Right atrium auricular region (tissue), 2 donors: ENCODE measurements at places on chromosomes 6 and 20.

GRCh38 chr6:84417260-84417659 is 189.8 kb upstream of the CEP162 start:
- DNase-seq = no peak

- DNase-seq = no peak
These were observed 108.5 kb downstream of the MAN1A1 start for GRCh38 chr6:119241111-119241465.

DNA sequence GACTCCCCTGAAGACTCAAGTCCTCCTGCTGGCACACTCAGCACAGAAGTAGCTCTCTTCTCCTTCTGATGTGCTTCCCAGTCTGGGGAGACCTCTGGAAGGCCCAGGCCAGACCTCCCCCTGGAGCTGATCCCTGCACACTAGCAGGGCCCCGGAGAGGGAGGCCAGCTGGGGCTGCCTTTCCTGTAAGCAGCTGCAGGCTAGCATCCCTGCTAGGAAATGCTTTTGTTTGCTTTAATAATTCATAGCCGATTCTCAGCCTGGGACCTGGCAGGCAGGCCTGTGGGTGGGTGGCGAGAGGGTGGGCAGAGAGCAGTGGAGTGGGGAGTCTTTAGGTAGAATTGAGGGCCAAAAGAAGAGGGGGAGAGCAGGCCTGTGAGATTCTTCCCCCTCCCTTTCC is 5.2 kb downstream of the EBF4 start:
- DNase-seq = no peak

- no peak for DNase-seq
These were observed 19.3 kb downstream of the ECT2L start for GRCh38 chr6:138815221-138815620.

DNA sequence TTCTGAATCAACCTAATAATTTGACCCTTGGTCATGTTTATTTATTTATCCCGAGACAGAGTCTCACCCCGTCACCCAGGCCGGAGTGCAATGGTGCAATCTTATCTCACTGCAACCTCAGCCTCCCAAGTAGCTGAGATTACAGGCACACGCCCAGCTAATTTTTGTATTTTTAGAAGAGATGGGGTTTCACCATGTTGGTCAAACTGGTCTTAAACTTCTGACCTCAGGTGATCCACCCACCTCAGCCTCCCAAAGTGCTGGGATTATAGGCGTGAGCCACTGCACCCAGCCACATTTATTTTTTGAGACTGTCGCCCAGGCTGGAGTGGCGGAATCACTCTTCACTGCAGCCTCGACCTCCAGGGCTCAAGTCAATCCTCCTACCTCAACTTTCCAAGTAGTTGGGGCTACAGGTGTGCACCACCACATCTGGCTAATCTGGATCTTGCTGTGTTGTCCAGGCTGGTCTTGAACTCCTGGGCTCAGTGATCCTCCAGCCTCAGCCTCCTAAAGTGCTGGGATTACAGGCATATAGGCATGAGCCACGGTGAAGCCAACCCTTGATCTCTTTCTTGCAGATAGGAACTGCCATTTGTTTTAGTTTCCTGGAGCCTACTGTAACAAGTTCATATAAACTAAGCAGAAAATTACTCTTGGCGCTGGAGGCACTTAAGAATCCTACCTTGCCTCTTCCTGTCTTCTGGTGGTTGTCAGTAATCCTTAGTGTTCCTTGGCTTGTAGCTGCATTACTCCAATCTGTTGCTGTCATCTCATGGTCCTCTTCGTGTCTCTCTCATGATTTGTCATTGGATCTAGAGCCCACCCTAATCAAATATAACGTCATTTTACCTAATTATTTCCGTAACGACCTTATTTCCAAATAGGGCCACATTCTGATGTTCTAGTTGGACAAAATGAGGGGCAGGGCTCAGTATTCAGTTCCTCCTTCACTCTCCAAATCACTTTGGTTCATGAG is 2.3 kb downstream of the RPS18 start:
- no peak for DNase-seq

DNA sequence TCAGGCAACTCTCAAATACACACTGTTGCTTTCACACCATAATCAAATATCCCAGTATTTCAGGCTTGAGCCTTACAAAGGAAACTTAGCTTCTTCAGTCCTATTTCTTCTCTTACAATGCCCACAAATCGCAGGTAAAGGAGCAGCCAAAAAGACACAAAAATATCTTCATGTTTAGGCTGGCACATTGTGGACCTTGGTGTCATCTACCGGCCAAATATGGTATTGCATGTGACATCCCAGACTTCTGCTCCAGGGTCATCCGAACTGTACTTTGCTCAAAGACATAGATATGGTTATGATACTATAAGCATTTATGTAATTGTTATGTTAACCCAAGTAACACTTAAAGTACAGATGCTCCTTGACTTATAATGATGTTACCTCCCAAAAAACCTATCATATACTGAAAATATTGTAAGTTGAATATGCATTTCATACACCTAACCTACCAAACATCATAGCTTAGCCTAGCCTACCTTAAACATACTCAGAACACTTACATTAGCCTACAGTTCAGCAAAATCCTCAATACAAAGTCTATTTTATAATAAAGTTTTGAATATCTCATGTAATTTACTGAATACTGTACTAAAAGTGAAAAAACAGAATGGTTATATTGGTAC is 4.6 kb downstream of the OR2H2 start:
- peak; percentile 64 for DNase-seq

DNA sequence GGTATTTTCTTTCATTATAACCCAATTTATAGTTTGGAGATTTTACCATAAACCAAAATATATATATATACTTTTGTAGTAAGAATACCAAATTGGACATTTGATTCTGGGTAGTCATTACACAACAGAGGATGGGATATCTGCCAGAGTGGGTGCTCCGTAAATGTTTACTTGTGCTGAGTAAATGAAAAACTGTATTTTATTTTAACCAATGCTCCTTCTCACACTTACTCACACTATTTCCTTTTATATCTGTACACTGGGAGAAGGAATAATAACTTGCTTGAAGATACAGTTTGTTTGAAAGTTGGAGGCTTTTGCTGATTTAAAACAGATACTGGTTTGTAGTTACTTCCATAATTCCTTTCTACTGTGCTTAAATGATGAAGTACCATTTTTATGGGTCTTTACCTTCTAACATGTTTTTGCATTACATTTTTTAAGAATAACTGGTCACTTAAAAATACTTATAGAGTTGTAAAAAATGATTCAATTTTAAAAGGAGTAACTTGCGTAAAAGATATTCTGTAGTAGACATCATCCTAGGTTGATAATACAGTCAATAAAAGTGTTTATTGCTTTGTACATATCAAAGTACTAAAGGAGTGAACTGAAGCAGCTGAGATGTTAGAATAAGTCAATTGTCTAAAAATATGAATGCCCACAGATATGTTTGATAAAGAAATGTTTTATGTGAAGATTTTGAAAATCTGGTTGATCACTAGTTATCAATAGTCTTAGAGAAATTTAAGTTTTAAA is 411.7 kb downstream of the UTRN start:
- no peak for DNase-seq

GRCh38 chr6:18997375-18997826 is 610.3 kb downstream of the RNF144B start:
- DNase-seq = no peak

DNA sequence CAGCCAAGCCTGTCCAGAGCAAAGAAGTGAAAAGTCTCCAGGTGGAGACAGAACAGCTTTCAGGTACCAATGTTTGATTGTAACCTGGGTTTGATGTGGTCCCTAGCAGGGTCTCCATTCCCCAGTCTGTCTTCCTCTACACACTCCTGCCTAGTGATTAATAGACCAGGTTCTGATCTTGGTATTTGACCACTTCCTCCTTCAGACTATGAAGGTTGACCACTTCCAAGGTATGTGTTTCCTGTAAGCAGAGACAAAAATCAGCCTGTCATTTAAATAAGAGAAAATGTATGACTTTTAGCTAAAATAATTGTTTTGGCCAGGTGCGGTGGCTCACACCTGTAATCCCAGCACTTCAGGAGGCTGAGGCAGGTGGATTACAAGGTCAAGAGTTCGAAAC is 41.8 kb upstream of the TOP1 start:
- no peak for DNase-seq

GRCh38 chr6:35008858-35009257 is 119.8 kb downstream of the ANKS1A start:
- no peak for DNase-seq

GRCh38 chr6:86963352-86963751 is 26.0 kb downstream of the HTR1E start:
- DNase-seq = no peak

DNA sequence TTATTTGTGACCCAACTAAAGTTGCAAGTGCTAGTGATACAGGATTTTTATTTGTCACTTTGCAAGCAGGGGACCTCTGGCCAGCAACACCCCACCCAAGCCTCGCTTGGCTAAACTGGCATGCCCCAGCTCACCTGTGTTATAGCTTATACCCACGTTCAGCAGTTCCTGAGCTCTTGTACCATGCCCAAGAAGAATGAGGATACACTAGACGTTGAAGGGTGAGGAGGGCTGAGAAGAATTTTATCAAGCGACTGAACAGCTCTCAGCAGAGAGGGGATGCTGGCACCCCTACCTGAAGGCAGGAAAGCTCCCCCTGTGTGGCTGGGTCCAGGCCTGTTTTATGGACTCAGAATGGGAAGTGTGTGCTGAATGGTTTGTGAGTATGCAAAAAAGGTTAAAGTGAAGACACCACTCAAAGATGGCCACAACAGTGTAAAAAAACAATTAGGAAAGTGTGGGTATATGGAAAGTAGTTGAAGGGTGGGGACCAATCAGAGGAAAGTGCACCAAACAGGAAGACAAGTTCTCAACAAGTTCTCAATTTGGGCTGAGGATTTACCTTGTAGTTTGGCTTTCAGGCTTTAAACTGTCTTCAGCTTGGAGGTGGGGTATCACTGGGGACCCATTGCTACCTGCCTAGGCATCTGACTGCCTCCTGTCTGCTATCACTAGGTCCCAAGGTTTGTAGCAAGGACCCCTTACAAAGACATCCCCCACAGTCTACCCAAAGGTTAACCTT is 15.0 kb downstream of the BTN2A1 start:
- no peak for DNase-seq

GRCh38 chr6:136307351-136307750 is 17.7 kb upstream of the BCLAF1 start:
- no peak for DNase-seq

- DNase-seq = no peak
These were observed 55.2 kb downstream of the PSMB1 start for GRCh38 chr6:170497841-170498301.

GRCh38 chr6:56434606-56435005 is 187.2 kb upstream of the COL21A1 start:
- no peak for DNase-seq

DNA sequence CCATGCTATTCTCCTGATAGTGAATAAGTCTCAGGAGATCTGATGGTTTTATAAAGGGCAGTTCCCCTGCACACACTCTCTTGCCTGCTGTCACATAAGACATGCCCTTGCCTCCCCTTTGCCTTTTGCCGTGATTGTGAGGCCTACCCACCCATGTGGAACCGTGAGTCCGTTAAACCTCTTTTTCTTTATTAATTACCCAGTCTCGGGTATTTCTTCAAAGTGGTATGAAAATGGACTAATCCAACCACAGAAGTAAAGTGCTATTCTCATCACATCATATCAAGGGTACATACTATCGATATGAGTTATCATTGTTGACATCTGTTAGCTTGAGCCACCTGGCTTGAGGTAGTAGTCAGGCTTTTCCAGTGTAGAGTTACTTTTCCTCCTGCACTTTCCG is 2.3 kb downstream of the MANBAL start:
- DNase-seq = no peak

GRCh38 chr20:38460040-38460623 is 12.5 kb upstream of the RALGAPB start:
- DNase-seq = no peak

GRCh38 chr6:39476670-39477069 is 154.2 kb upstream of the KCNK16 start:
- no peak for DNase-seq

DNA sequence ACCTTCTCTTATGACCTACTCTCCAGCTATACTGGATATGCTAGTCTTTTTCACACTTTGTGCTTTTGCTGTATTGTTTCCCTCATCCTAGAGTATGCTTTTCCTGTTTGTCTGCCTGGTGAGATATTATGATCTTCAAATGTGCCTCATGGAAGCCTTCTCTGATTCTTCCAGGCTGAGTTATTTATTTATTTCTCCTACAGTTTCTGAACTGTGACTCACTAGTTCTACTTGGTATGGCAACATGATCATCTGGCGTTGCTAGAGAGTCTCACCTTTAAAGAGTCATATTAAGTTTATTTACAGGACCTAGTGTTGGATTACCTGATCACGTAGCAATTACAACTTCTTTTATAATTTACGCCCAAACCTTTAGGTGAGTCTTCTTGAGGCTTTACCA is 81.2 kb upstream of the HDAC2 start:
- DNase-seq = no peak

DNA sequence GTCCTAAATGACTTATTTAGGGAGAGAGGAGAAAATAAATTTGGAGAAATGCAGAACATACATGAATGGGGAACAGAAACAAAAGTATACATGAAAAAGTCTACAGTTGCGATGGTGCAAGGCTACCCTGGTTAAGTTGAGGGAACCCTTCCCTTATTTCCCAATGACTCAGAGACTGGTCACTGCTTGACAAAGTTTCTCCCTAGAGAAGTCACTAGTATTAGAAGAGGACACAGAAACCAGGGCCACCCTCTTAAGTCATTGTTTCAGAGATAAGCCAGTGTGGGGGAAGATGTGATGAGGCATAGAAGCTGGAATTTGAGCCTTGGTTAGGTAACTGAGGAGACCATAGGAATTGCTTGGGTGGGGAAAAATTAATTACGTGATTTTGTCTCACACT is 24.4 kb upstream of the EDN1 start:
- no peak for DNase-seq

DNA sequence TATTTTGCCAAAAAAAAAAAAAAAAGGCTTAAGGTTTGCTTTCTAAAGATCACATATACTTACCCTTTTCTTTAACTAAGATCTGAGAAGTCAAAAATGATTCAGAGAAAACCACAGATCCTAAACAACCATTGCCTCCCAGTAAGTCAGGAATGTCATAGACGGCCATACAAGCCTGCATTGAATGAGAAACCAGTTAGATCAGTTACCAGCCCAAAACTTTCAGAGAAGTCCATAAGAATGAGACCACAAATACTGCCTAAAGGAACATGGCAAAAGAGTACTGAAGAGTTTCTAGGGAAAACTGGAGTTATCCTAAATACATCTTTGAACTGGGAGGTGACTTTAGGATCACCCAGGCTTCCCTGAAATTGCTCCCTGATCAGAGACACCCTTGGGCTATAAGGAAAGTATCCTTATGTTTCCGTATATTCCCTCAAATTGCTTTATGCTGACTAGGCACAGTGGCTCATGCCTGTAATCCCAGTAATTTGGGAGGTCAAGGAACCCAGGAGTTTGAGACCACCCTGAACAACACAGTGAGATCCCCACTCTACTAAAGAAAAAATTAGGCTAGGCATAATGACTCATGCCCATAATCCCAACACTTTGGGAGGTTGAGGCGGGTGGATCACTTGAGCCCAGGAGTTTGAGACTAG is 79.4 kb upstream of the SLC4A11 start:
- DNase-seq = no peak

- no peak for DNase-seq
These were observed 128.3 kb downstream of the TSHZ2 start for GRCh38 chr20:53100476-53100911.
